ENCODE measurements at places on chromosomes 3 and 15.

DNA sequence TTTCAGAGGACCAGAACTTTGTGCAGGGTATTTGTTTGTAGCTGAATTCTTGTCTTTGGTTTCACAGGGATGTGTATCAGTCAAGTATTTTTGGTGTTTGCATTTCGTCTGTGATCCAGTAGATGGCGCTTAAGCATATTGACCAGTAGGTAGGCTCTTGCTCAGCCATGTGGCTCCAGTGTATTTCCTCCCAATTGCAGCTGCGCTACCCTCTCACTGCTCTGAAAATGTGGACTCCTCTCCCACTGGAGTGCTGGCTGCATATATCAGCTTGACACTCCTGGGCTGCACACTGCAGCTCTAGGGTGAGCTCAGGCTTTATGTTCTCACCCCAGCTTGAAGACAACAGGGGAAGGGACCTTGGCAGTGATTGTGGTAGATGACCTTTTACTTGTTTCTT lies 1264.3 kb upstream of the ALCAM start:
- DNase-seq = no peak

DNA sequence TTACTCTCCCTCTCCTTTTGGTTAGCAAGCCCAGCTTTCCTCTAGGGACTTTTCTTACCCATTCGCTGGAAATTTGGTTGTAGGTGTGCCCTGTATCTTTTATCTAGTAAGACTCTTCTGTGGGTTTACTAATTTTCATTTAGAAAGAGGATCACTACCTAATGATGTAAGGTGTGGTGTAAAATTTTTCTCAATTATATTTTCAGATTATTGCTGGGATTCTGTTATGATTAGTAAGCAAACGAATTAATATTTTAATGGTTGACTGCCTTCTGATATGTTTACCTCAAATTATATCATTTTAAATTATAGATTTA lies 28.5 kb downstream of the PLCL2 start:
- DNase-seq = no peak

- DNase-seq = no peak
Observed at GRCh38 chr3:53554559-53555067, 60.2 kb downstream of the CACNA1D start.

DNA sequence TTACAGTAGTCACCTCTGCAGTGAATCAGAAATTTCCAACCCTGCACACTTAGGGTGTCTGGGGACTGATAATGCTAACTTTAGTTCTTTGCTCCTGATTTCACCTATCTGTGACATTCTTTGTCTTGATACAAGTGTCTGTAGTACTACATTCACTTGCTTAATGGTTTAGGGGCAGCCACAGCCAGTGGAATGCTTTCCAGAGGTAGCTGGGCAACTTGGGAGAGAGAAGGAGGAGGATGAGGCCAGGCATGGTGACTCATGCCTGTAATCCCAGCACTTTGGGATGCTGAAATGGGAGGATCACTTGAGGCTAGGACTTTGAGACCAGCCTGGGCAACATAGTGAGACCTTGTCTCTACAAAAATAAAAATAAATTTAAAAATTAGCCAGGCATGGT lies 8.5 kb downstream of the BAHD1 start:
- DNase-seq = no peak

- no peak for DNase-seq
Observed at GRCh38 chr3:133840055-133840737, 34.6 kb downstream of the SRPRB start.

- DNase-seq = no peak
Observed at GRCh38 chr3:141044695-141045641, 6.2 kb upstream of the SPSB4 start.

DNA sequence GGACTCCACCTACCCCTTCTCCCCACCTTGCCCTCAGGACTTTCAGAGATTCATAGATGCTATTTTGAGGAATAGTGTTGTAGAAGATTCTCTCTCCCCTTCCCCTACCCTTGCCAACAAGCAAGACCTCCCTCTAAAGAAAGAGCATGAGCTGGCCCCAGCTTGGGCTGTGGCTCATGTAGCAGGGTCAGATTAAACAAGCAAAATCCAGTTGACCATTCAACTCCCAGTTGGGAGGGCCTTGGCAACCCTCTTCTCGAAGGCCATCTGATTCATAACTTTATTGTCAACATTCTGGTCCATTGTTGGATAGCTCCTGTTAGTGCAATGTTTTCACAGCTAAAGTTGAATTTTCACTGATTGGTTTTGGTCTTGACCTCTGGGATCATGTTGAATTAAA lies 41.1 kb downstream of the TNFAIP8L3 start:
- no peak for DNase-seq

DNA sequence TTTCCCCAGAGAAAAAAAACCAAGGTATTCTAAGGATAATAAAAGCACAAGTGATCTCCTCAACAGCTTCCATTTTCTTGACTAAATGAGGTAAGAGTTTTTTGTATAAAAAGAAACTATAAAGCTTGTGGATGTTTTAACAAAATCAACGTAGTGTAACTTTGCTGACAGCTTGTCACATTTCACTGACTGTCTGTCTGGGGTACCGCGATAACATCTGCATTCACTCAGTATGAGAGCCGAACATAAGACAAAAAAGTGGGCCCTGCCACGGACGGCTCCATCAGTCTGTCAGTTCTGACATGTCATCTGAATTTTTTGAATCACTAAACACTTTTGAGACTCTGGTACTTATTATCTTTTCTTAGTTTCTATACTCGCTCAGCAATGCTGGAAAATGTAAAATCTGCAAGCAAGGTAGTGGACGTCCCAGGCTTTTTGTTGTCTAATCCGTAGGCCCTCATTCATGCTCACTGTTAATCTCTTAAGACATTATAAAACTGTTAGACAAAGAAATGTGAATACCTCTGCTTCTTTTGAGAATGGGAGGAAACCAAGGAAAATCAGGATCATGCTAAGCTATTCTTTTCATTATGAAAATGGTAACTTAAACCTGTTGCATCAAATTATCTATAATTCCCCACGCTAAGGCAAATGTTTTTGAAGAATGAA lies 307.1 kb downstream of the MECOM start:
- no peak for DNase-seq

DNA sequence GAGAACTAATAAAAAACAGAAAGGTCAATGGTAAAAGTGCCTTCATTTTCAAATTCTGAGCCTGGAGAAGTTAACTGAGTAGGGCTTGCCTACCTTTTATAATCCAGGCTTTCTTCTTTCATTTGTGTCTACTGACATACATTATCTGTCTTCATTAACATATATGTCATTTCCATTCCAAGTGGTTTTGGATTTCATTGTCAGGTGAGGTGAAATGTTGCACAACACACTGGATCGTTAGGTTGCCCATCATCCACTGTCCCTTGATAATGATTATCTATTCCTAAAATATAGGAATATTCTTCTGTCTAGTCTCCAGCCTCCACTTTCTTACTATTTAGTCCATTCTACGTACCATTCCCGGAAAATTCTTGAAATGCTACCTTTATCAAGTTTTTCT lies 55.0 kb upstream of the CP start:
- no peak for DNase-seq

GRCh38 chr3:63762180-63762579 lies 56.9 kb upstream of the C3orf49 start:
- DNase-seq = no peak

- DNase-seq = no peak
Observed at GRCh38 chr15:78925956-78926743, 18.7 kb downstream of the CTSH start.

DNA sequence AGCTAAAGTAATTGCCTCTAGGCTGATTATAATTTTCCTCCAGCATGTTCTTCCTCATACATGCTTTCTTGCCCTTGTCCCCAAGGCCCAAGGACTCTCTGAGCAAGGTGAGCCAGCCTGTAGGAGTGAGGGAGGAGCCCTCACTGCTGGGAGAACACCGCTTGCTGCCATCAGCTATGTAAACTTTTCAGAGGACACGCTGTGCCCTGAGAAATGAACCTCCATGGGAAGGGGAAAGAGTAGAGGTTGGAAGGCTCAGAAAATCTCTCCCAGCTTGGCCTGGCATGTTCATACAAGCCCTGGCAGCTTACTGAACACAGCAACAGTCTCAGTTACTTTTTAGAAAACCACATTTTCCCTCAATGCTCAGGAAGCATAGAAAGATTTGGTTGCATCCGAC lies 103.0 kb upstream of the SLC24A5 start:
- no peak for DNase-seq

GRCh38 chr3:113275929-113276750 lies 64.8 kb downstream of the BOC start:
- DNase-seq = no peak

GRCh38 chr15:74431645-74432044 lies 2.1 kb downstream of the SEMA7A start:
- DNase-seq = no peak

- no peak for DNase-seq
Observed at GRCh38 chr3:68855620-68856019, 76.7 kb downstream of the TAFA4 start.

DNA sequence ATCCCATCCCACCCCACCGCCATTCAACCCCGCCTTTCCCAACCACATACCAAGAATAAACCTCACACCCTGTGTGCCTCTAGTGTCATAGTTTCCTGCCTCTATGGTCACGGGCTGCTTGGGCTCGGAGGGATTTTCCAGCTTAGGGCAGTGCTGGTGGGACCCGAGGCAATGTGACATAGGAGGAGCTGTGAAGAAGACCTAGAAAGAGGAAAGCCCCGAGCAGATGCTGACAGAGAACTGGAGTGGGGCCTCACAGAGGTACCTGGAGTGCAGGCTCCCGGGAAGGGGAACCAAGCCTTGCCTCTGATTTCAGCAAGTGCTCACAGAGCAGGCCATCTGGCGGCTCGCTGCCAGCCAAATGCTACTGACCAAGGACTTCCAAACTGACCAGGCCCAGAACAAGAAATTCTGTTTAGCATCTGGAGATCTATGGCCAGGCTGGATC lies 27.5 kb downstream of the BHLHE40 start:
- no peak for DNase-seq

DNA sequence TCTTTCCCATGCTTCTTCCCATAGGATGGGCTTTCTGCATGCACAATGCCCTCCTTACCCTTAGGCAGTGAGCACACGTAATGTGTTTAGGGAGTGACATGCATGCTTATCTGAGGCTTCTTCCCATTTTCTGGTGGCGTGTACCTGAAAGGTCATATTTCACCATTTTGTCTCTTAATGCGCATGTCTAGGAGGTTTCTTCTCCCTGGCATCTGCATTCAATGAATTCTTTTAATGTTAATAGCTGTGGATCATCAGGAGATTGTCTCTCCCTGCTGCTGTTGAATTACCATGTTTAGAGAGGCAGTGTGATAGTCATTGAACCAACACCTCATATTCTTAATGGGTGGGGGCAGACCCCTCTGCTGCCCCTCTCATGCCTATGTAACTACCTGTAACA lies 205.6 kb upstream of the SGO1 start:
- DNase-seq = no peak

GRCh38 chr3:107063351-107063750 lies 313.9 kb upstream of the CCDC54 start:
- no peak for DNase-seq

DNA sequence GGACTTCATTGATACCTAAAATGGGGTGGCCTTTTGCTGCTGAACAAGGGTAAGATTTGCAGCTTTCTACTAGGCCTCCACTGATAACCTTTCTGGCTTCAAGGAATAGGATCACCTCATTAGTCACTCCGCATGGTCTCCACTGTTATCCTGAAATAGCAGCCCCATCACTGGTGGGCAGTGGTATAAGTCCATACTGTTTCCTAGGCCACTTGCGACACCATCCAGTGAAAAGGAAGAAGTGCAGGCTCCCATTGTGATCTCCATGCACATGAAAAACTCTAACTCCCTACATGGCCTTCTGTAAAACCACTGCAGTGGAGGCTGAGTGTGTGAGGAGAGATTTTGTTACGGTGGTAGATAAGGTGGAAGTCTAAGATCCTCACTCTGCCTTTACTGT lies 1455.9 kb downstream of the SI start:
- DNase-seq = no peak

DNA sequence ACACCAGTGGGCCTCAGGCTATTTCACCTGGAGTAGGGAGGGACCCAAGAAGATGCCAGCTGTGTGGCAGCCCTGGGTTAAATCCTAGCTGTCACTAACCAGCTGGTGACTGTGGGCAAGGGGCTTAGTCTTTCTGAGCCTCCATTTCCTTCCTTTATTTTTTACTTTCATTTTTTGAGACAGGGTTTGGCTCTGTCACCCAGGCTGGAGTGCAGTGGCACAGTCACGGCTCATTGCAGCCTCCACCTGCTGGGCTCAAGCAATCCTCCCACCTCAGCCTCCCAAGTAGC lies 108.0 kb upstream of the SMAD3 start:
- DNase-seq = no peak

DNA sequence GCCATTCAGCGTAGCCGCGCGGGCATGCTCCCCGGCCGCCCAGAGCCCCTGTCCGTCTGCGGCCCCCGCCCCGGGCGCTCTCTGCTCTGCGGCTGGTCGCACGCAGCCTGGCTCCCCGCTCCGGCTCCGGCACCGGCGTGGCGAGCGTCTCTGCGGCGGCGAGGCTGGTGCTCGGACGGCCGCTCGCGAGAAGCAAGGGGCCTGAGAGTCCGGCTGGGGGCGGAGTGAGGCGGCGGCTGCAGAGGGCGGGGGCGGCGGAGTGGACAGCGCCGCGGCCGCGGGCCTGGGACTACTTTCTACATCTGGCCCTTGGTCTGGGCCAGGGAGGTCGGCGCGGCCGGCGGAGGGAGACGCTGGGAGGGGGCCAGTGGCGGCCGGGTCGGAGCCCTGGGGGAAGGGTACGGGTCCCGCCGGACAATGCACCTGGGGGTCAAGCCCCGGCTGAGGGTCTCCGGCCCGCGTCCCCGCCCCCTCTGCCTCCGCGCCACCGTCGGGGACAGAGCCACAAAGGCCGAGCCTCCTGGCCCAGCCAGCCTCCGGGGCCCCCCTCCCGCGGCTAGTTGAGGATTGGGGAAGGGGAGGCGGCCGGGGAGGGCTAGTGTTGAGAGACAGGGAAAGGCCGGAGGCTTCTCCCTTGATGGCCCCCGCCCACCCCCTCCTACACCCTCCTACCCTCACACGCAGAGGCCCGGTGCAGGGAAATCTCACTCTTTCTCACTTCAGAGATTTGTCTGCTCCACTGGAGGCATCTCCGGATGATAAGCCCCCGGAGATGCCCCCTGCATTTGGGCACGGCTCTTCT lies at the start of gene PRTG:
Gene PRTG, minus strand, starts transcription at position 226 of the 802 bp plus-strand sequence. Its CDS starts 221 bp downstream, at position 5.
- DNase-seq = no peak

- DNase-seq = no peak
Observed at GRCh38 chr15:64746356-64746755, 29.0 kb downstream of the RBPMS2 start.

- DNase-seq = no peak
Observed at GRCh38 chr15:74460298-74460697, 662 bp downstream of the UBL7 start.

DNA sequence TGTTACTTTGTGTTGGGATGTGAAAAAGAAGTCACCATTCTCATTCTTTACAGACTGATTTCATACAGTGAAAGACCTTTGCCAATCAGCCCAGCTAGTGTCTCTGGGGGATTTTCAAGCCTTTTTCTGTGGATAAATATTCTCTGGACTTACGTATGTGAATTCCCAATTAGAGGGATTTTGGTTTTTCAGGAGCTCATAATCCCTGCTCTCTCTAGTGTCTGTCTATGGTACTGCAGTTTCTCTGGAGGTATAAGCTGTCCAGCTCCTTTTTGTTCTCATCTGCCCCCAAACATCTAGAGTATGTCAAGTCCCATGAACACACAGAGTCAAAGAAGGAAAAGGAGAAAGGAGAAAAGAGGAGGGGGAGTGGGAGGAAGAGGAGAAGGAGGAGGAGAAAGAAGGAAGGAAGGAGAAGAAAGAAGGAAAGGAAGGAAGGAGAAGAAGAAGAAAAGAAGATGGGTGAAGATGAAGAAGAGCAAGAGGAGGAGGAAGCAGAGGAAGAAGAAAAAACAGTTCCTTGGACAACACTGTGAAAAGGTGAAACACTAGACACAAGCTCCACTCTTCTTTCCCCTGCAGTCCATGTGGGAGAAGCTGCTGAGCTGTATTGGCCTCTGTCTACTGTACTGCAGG lies 218.6 kb downstream of the GREM1 start:
- no peak for DNase-seq

Measured in ascending aorta (tissue), 2 donors.